Activated CD4-positive, alpha-beta T cell treated with anti-CD3 and anti-CD28 coated beads, Interleukin-2, Interleukin-6, amounts not matched to agents 100 ng/mL and 50 ng/mL, durations not matched to agents 16 hours and 8 hours (primary cell): ENCODE measurements at places on chromosomes 5 and 9.

DNA sequence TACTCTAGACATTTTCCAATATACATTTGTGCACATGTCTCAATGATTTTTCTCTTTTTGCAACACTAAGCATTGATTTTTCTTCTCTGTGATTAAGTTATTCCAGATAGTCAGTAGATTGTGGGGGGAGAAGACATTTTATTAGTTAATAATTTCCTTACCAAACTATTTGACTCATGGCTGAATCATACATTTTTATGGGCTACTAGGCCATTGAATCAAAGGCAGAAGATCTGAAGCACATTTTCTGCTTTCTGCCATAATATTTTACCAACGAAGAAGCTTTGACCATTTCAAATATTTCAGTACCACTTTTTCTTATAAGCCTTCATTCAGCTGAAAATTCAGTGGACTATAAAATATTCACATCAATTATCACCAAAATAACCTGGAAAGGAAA is 175.6 kb downstream of the IRX2 start:
- no peak for DNase-seq

- no peak for DNase-seq
Observed at GRCh38 chr5:31753700-31754357, 114.9 kb downstream of the PDZD2 start.

- DNase-seq = peak; percentile 76
Observed at GRCh38 chr9:96217754-96218693, 84.0 kb downstream of the HSD17B3 start.

GRCh38 chr5:146068206-146068605 is 37.2 kb downstream of the PLAC8L1 start:
- no peak for DNase-seq

GRCh38 chr9:87201351-87201751 is 254.0 kb upstream of the GAS1 start:
- DNase-seq = no peak

DNA sequence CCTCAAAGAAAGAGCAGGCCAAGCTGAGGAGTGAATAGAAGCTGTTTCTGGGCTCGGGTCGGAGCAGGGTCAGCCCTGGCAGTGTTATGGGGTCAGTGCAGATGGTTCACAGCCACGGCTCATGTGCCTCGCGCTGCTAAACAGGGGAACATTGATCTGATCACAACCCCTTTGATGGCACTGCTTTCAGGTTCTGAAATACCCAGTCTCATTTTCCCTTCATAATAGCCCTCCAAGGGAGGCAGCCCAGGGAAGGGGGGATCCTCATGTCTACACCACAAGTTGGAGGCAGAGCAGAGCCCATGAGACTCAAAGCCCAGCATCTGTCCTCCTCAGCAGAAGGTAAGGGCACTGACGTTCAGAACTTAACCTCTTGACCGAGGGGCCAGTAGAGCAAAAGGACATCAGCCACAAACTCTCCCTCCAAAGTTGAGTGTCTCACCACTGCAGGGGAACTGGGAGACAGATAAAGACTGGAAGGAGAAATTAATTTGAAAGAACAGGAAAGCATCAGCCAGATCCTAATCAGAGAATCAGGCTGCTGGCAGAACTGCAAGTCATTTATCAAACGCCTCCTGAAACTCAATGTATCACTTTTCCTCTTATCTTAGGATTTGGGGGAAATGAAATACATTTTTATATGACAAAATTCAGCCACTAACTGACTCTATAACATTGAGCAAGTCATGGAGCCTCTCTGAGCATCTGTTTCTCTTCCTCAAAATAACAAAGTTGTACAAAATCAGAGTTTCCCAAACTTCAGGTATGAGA is 110.6 kb downstream of the SH3TC2 start:
- no peak for DNase-seq

- no peak for DNase-seq
Observed at GRCh38 chr5:76091351-76091750, 8.2 kb downstream of the SV2C start.

- peak; percentile 55 for DNase-seq
Observed at GRCh38 chr9:5617749-5618148, 11.2 kb upstream of the RIC1 start.

DNA sequence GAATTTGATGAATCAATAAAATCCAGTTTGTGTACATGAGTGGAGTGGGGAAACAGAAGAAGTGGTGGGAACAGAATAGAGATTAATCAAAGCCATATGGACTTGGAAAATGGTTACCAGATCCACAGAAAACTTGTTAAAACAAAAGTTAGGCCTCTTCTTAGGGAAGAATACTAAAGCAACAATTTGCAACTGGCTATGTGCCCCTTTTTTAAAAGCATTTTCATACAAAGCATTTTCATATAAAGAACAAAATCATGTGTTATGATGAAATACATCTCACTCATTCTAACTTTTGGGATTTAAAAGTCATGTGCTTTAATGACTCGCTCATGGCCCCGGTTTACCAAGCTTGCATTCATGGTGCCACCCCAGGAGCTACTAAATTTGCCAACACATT is 276.9 kb downstream of the EFNA5 start:
- no peak for DNase-seq

DNA sequence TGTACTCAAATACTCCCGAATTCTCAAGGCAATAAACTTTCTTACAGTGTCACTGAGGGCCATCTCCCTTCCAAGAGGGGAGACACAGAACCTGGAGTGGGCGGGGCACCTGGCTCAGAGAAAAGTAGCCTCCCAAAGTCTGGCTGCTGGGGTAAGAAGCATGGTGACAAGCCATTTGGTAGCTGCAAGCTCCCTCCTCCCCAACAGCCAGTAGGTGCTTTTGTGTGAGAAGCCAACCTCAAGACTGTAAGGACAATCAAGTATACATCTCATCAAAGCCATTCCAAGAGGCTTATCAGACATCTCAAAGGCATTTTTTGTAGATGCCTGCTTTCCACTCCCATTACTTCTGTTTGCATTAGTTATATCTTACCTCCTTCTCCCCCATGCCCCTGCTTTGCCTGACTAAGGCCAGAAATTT is 1.4 kb downstream of the DAB2 start:
- DNase-seq = no peak
